ENCODE measurements at places on chromosomes 2 and 18.

- DNase-seq: no peak
These were observed 207.1 kb downstream of the NDUFA10 start for GRCh38 chr2:239818086-239818485.

- DNase-seq: no peak
These were observed 19.7 kb downstream of the CROCC2 start for GRCh38 chr2:240925568-240926515.

- DNase-seq: peak; percentile 15
These were observed 82.6 kb downstream of the ASB1 start for GRCh38 chr2:238509151-238509835.

DNA sequence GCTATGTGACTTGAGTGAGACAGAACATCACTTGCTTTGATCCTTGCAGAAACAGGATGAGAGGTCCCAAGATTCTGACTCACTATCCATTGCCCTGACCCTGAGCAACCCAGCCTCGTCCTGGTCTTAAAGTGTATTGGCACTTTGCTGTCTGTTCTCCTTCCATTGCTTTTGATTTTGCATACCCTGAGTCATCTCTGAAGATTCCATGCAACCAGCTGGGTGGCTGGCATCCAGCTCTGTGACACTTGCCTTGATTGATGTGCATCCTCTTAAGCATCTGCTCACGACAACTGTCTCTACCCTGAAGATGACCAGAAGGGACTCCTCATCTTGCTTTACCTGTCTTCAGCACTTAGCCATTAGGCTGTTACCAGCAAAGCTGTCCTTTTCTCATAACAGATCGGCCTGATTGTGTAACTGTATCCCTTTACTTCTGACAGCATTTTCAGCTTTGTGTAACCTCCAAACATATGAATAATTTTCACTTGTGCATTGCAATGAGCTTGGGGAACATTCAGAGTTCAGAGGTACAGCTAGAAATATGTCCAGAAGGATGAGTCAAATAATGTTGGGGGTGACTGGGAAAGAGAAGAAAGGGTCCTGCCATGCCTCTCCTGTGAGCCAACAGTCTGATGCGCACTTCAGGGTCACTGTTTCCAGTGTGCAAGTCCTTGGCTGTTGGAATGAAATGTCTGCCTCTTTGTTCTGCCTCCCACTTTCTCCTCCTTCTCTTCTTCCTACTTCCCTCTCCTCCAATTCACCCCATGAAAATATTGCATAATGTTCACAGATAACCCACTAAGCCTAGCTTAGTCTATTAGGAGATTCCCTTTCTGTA lies 249.7 kb upstream of the OSR1 start:
- no peak for DNase-seq

- DNase-seq: no peak
These were observed 757.6 kb downstream of the NR4A2 start for GRCh38 chr2:155574941-155575340.

DNA sequence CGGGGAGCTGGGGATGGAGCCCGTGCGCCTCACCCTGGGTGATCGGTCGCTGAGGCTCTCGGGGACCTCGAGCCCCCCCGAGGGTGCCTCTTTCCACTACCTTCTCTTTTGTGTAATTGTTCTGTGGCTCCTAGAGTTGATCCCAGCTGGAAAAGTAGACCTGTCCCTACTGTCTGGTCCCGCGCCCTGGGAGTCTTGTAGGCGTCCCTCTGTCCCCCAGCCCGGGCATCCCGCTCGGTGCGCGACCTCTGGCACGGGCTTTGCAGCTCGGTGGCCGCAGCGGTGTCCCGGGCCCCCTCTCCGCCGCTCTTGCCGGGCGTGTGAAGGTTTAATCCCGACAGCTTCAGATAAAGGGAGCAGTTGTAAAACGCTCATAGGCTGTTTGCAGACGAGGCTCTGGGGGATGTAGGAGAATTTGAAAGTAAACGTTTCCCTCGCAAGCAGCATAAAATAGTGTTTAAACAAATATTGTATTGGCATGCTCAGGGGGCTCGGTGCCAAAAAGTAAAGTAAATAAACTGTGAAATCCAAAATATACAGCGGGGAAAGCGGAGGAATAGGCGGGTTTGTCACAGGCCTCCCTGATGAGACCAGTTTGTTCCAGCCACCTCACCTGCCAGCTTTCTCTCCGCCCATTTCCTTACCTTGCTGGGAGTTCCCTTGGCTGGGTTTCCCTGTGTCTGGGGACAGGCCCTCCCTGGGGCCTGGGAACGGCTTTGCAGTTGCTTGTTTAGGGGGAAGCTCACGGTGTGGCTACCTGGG lies 1.9 kb downstream of the GLI2 start:
- no peak for DNase-seq

DNA sequence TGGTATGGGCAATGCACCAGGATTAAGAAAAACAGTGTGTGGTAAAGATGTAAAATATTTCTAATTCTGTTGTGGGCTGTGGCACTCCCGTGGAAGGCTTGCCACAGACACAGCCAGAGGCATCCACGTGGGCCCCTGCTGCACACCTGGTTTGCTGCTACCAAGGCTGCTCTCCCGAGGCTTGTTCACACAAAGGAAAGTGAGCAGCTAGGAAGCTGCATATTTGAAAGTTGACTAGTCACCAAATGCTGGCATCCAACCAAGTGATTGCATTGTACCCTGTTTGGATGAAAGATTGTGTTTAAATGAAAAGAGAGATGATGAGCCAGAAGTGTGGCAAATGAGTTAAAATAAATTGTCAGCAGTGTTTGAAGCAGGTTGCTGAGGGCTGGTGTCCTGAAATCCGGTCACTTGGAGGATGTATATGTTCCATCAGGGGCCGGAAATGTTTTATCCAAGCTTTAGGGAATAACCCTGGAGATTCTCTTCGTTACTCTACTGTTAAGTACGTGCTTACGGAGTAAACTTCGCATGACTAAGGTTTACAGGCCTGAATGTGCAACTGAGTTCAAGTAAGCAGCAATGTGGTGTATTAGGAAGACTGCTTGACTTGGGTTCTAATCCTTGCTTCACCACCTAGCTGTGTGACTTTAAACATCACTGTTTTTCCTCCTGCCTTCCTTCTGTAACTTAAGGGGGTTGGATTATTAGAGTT lies 86.1 kb downstream of the MSH2 start:
- DNase-seq: no peak

- DNase-seq: no peak
These were observed 47.6 kb upstream of the ARHGAP15 start for GRCh38 chr2:143081616-143082015.

DNA sequence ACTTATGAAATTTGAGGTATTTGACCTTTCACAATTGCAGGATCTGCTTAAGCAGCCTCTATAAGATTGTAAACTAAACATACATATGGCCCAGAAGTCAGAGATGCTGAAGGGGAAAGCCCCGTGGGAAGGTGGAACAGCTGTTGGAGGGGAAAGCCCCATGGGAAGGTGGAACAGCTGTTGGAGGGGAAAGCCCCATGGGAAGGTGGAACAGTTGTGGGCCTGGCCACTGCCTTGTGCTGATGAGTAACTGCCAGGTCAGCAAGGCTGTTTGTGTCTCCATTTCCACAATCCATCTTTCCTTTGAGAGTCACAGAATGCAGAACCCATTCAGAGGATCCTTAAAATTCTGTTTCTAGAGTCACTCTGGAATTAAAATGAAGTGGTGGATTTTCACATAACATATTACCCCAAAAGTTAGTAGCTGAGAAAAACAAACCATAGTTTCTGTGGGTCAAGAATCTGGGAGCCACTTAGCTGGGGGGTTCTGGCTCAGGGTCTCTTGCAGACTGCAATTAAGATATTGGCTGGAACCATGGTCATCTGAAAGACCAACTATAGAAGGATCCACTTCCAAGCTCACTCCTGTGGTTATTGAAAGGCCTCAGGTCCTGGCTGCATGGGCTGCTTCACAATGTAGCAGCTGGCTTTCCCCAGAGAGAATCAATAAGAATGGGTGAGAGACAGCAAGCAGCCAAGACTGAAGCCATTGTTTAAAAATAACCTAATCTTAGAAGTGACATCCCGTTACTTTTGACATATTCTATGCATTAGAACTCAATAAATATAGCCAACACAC lies 86.6 kb upstream of the CAVIN2 start:
- no peak for DNase-seq

GRCh38 chr2:156471762-156472161 lies 35.6 kb downstream of the GPD2 start:
- no peak for DNase-seq

- DNase-seq: no peak
These were observed 215.5 kb upstream of the RAB6C start for GRCh38 chr2:129763966-129764365.

GRCh38 chr2:29549069-29549380 lies 372.4 kb downstream of the ALK start:
- DNase-seq: no peak

DNA sequence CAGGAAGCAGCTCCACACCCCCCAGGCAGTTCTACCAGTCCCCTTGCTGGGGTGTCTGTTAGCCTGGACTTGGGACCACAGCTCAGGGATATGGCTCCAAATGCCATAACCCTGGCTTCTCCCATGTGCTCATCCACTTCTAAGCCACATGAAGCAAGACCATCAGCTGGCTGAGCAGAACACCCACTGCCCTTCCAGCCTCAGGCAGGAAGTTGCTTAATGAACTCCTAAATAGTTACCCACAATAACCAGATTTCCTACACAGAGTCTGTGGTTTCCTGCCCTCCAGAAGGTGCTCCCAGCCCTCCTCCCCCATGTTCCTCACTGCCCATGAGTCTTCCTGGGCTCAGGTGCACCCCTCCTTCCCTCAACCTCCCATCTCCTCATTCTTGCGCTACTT lies 98.3 kb upstream of the EPC2 start:
- no peak for DNase-seq

DNA sequence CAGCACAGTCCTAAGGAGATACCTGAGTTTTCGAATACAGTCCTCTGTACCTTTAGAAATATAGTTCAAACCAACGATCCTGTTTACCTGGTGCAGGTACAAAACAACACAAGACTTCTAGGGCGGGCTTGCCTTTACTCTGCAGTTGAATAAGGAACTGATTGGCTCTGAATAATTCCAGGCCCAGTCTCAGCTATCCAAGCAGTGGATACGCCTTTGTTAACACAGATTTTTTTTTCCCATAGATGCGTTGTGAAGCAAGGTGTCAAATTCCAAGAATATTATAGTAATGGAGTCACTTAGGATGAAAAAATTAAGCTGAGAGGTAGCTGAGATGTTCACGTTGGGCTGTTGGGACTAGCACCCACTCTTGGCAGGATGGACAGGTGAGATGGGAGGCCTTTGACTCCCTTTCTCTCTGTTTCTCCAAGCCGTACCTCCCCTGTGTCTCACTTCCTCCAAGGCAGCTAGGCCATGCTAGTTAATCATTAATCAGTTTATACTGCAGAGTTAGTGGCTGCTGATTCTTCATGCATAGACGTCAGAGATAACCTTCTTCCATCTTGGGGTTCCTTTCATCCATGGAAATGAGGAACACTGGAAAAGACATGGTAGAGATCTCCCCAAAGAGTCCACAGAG lies 380.8 kb upstream of the ACVR2A start:
- DNase-seq: no peak

- no peak for DNase-seq
These were observed at the start of gene CRACDL for GRCh38 chr2:98935777-98936352. Gene CRACDL (minus strand): TSS chr2:98936225. CDS start chr2:98846800, 89,425 bp downstream.

GRCh38 chr2:226403369-226403768 lies 396.3 kb downstream of the IRS1 start:
- no peak for DNase-seq

DNA sequence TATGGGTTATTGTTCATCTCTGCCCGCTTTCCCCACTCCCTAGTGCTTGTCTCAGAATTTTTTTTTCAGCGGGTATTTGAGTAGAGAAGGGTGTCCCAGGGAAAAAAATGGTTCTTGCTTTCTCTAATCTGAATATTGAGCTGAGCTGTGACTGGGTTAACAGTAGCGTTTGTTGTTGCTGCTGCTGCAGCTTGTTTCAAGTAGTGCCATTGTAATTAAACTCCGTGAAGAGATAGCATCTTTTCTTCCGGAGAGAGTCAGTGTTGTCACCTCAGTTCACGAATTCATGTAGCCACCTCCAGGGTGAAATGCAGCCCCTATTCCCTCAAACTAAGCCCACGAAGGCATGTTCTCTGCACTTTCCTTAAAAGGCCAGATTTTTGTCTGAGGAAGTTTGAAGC lies 1.5 kb upstream of the AAK1 start:
- no peak for DNase-seq
